ENCODE measurements at places on chromosomes 2 and 18.

GRCh38 chr2:121735518-121736074 lies 1.1 kb downstream of the NIFK start:
- DNase-seq: peak; percentile 33

DNA sequence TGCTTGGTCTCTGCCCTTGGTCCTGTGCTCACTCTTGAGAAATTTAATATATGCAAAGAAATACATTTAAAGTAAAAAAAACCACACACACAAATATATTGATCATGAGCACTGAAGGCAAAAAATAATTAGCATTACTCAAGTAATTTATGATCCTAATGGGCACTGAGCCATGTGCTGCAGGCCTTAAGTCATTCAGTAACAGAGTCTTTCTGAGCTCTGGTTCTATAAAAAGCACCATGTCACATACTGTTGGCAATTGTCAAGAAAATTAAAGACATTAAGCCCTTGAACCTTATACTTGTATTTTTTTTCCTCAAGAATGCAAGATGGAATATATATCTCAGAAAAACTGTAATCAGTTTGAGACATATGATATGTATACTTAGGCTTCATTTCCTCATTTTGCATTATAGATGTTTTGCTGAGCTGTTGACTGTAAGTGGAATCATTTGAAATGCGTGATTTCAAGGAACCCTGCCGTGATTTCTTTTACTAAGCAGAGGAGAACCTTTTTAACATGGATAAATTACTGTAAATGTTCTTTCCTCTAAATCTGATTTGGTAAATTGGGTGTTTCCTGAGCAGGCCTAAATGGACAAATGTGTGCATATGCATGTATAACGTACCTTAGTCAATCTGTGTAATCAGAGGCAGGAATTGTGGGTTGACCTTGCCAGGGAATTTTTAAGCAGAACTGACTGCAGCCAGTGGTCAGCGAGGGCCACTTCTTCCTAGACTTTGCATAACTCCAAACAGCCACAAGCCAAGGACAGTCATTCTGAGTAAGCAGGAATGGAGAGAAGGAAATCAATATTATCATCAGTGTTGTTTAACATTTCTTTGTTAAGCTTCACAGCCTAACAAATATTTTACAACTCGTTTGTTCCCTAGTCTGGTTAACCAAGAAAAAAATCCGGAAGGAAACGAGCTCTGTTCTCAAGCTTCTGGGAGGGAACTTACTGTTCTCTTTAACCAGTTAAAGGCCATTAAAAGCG lies 191.5 kb upstream of the ATP5MC3 start:
- DNase-seq: no peak

GRCh38 chr18:3605954-3606443 lies 156.0 kb downstream of the TGIF1 start:
- peak; percentile 45 for DNase-seq

DNA sequence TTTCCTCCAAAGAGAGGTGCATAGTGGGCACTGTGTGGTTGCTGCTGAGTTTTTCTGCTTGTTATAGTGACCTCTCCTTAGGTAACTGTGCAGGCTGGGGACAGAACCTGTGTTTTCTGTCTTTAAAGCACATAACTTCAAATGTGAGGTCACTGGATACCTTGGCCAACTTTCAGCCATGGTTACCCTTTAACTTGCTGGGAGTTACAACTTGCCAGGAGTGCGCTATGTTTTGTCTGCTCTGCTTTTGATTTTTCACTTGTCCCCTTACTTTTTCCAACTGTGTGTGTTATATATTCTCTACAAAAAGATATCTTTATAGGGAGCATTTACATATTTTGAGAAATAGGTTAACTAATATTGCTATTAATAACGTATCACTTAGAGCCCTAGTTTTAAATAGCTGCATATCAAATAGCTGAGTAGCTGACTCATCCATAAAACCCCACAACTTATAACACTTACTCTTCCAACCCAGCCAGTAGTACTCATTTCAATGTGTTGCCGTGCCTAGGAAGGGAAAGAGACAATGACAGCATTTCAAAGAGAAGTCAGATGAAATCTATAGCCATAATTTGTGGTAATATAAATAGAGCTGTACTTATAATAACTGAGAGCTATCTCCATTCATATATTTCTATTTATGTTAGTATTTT lies 51.6 kb downstream of the DPP4 start:
- DNase-seq: no peak

GRCh38 chr18:50578651-50579050 lies 18.8 kb downstream of the MAPK4 start:
- no peak for DNase-seq

DNA sequence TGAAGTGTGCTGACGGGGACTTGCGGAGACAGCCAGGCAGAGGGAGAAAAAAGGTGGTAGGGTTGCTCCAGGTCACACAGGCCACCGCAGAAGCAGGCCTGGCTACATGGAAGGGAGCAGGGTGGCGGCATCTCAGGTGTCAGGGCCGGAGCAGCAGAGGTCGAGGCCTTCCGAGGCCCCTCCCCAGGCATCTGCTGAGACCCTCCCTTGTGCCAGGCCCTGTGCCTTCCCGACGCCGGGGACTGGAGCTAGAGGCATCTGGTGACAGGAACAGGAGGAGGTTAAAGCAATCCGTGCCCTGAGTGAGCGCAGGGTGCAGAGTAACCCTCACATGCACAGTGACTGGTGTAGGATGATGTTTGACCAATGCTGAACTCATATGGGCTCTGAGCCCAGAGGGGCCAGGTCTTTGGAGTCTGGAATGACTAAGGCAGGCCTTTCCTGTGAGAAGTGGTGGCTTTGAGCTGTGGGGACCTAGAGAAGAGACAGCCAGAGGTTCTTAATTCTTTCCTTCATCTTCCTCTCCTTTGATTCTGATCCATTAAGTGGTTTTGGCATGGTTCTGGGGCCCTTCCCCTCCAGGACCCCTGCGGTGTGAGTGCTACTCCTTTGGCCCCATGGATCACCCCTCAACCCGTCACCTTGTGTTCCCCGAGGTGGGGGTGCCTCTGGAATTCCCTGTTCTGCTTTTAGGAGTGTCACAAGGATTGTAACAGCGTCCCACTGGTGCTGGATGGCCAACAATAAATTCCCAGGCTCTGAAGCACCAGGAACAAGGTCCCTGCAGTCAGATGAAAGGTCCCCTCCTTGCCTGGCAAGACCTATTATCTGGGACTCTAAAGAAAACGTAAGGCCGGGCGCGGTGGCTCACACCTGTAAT lies 72.1 kb downstream of the KLHL29 start:
- DNase-seq: no peak

All from CD4-positive, alpha-beta T cell treated with Interleukin-10 for 1 hour (primary cell).